ENCODE measurements at places on chromosomes 6 and 20.
A peak's percentile ranks its signal among the peaks of the same experiment; 100 is the strongest.

DNA sequence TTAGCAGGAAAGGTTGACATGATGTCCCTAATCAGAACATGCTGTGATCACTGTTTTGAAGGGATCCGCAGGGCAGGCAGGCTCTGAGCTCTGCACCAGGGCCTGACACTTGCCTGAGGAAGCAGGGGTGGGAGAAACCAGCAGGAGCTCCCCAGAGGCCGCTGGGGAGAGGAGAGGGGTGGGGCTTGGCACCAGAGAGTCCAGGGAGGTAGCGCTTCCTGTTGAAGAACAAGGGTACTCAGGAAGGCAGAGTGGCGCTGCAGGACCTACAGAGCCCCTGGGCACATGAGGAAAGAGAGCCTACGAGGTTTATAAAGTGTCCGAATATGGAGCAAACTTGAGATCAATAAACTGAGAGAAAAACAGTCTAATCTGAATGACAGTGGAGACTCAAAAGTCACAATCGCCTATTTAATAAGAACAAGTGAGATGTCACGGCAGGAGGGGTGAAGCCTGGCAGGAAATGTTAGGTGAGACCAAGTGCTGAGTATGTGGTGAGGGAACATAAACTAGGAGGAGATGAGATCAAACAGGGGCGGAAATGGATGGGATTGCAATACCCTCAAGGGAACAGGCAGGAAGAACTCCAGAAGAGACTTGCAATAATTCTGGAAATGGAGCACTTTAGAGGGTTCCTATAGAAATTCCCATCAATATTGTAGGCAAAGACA is 5.8 kb upstream of the TBXT start:
- DNase-seq = no peak

- peak; percentile 53 for DNase-seq
Measured at GRCh38 chr6:153023977-153024708, 21.6 kb upstream of the MTRF1L start.

DNA sequence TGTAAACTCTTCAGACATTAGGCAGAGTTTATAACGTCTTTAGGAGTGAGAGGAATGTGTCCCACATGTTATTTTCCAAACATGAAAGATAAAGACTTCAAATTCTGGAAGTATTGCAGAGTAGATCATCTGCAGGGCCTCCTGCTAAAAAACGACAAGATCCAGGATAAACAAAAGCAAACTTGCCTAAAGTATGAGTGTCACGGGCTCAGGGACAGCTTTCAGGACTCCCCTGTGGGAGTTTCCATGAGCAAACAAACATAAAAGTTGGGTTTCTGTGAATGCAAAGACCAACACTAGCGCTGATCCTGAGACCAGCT is 76.9 kb downstream of the TXNDC5 start:
- no peak for DNase-seq

GRCh38 chr6:121263742-121264141 is 70.5 kb downstream of the TBC1D32 start:
- no peak for DNase-seq

DNA sequence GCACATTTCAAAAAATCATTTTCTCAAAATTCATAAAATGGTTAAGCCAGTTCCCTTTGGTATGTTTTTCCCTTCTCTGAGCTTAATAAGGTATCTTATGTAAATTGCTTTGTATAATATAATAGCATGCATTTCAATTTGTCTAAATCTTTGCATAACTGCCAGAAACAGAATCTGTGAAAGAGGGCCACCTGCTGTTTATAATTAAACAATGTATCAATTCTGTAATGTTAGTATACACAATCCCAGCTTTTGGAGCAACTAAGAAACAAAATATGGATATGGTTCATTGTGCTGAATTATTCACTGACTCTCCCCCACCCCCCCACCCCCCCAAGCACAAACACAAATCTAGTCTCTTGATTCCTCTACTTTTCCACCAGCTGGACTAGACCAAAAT is 54.8 kb downstream of the GPX5 start:
- DNase-seq = no peak

GRCh38 chr20:13613917-13614316 is 24.8 kb downstream of the TASP1 start:
- no peak for DNase-seq

DNA sequence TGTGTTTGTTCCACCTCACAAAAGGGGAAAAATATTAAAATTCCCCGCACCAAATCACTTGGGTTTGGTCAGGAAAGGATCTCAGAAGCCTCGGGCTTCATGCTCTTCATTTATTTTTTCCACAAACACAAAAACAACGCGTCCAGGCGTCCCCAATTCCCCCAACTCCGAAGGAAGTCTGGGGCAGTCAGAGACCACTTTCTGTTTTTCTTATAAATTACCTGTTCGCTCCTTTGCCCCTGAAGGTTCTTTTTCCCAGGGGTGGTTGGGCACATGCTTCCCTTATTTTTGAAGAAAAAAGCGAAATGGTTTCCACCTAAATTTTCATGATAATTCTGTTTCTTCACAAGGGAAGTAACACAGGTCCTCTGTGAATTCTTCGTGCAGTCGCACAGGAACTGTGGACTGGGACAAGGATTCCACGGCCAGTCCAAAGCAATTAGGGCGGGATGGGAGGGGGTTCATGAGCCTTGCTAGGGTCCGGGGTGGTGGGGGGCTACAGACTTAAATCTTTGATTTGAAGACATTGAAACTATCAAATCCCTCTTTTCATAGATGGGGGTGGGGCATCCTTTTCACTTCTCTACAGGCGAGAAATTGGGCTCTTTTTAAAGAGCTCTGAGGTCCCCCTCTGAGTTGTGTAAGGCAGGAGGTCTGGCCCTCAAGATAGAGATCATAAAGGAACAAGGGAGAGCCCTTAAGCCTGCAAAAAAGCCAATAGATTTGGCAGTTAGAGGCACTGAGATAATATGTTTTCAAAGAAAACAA is 30.5 kb upstream of the HFE start:
- DNase-seq = peak; percentile 36

DNA sequence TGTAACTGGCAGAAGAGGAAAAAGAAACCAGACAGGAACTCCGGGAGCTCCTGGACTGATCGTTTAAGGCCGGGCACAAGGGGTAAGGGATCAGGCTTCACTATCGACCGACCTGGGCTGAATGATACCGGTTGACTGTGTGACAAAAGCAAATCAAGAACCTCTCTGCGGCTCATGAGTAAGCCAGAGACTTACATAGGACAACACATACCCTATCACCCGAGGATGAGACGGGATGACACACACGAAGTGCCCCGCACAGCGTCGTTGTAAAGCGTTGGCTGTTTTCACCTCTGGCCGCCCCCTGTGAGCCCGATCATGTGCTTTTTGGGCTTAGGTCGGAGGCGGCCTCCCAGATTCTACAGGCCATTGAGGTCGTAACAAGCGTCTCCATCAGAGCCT is 695 bp upstream of the TGIF2 start:
- peak; percentile 49 for DNase-seq

GRCh38 chr6:18465410-18466154 is 78.4 kb downstream of the RNF144B start:
- no peak for DNase-seq

- DNase-seq = no peak
Measured at GRCh38 chr20:24446811-24447210, 22.6 kb upstream of the SYNDIG1 start.

DNA sequence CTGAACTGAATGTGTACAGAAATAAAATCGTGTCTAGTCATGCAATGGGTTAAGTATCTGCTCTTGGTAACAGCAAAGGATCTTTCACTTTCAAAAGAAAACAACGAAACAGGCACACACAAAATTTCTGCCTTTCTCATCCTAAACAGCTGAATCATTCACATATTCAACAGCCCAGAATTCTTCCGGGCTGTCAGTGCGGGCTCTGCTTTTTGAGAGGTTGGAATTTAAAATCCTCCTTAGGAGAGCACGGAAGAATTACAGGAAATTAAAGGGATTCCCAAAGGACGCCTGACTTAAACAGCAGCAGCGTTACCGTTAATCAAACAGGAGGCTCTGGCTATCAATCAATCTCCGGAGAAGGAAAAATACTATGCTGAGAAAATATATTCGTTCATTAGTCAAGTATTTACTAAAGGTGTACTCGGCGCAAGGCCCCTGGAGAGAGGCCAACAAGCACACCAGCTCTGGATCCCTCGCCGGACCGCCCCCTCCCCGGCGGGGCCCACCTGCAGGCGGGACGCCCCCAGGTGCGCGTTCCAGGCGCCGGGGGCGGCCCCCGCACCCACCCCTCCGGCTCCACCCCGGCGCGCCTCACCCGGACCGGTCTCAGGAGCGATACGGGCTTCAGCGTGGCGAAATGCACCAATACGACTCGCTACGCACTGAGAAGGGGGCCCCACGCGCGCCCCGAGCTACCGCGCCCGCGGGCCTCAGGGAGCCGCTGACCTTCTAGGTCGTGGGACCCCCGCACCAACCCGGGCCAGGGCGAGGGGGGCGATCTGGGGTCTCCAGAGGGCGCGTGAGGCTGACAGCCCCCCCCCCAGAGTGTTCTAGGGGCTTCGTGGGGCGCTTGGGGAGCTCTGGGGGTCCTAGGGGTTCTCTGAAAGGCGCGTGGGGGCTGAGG is 1.0 kb downstream of the NAPB start:
- peak; percentile 50 for DNase-seq

GRCh38 chr6:41557335-41557734 is 11.2 kb downstream of the FOXP4 start:
- DNase-seq = no peak

DNA sequence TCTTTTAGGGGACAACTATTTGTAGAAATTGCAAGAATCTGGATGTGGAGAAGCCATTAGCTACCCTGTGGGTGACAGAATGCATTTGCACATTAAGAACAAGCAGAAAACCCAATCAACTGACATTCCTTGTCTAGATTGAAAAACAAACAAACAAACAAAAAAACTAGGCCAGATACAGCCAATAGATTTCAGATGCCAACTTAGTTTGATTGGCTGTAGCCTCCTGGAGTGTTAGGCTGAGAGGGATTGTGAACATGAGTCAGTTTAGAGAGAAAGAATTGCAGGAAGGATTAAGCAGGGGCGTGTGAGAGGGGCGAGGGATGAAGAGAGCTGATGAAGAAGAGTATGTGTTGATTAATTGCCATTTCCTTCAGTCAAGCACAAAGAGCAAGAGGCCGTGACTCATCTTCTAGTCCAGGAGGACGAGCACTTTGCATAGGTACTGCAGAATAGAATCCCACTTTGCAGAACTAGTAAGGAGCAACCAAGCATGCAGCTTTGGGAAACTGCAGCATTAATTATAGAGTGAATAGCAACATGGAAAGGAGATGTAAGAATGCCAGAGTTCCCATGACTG is 188.0 kb upstream of the RAB32 start:
- no peak for DNase-seq

DNA sequence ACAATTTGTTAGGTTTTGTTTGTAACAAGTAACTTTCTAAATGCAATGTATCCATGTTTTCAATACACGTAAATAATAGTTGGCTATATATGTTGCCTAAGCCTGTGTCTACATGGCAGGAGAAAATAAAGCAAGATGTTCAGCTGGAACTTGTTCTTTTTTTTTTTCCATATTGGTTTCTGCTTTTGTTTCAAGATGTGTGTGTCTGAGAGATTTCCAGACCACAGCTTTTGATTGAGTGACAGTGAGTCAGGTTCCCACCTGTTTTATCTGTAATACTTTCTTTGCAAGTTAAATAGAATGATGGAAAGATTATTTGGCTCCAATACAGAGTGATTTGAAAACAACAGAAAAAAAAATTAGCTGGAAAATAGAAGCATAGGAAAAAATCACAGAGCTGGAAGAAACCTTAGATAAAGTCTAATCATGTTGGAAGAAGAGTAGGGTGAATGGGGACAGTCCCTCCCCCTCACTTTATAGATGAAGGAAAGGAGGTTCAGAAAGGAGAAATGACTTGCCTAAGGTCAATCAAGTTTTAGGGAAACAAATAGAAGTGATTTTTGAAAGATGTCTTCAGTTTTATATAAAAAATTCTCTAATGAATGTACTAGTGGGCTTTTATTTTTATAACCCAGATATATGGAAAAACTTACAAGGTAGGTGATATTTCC is 150.9 kb upstream of the STMND1 start:
- no peak for DNase-seq

DNA sequence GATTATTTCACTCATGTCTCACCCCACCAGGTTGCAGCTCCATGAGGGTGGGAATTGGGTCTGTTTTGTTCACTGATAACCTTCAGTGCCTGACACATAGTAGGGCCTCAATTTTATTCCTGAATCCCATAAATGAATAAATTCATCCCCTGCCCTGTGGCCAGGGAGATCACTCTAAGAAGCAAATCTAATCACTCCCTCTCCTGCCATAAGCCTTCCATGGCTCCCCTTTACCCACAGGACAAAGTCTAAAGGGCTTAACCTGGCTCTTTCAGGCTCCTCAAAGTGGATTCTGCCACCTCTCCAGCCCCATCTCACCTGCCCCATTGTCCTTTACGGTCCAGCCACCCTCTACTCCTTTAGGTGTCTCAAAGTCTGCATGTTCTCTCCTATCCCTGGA is 141.8 kb upstream of the PTPN1 start:
- no peak for DNase-seq

- no peak for DNase-seq
Measured at GRCh38 chr6:37110500-37111461, 59.2 kb upstream of the PIM1 start.

GRCh38 chr20:55153001-55153645 is 677.7 kb downstream of the DOK5 start:
- DNase-seq = no peak

DNA sequence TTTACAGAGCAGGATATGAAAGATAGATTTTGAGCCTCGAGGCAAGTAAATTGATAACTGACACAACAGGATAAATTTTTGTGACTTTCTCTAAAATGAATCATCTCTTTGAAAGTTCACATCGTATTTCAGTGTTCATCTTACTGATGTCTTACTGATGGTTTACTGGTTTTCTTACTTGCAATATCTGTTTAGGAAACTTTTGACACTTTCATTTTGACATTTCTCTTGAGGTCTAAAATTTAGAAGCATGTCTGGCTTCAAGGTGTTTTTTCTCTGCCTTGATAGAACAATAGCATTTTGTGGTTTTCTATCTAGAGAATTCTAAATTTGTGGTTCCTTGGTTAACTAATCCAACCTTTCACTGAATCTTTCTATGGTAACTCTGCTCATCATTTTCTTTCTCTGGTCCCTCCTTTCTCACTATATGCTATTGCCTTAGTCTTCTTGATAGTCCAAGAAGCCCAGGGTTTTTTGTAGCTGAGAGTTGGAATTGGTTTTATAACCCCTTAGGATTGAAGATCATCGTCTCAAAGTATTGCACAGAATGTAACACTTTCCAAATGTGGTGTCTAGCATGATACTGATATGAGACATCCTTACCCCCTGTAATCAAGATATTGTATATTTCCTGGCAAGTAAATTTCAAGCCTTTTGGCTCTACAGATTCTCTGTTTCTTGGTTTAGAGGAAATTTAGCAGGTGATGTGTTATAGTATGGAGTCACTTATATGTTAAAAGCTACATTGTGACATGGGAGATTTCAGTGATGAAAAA is 98.7 kb downstream of the RNF144B start:
- DNase-seq = no peak

All from germinal center (tissue), 1 donor.